Esophagus squamous epithelium (tissue), 5 donors: ENCODE measurements at places on chromosomes 4 and X.

DNA sequence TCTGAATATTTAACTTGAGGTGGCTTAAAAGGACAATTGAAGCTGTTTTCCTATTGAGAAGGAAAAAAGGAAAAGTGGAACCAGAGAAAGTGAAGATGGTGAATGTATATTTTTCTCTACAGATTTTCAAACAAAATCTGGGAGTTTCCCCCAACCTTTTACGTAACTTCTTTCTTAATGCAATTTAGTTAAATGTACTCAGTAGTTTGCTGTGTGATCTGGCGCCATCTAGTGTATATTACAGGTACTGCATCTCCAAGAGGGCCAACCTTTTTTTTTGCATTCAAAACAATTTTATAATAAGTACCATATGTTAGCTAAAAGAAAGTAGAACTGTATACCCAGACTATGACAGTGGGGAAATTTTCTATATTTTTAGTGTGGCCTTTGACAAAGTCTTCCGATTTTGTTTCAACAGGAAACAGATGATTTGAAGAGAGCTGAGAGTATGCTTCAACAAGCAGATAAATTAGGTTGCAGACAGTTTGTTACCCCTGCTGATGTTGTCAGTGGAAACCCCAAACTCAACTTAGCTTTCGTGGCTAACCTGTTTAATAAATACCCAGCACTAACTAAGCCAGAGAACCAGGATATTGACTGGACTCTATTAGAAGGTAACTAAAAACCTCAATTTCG lies 82.0 kb downstream of the PLS3 start:
- DNase-seq: no peak

DNA sequence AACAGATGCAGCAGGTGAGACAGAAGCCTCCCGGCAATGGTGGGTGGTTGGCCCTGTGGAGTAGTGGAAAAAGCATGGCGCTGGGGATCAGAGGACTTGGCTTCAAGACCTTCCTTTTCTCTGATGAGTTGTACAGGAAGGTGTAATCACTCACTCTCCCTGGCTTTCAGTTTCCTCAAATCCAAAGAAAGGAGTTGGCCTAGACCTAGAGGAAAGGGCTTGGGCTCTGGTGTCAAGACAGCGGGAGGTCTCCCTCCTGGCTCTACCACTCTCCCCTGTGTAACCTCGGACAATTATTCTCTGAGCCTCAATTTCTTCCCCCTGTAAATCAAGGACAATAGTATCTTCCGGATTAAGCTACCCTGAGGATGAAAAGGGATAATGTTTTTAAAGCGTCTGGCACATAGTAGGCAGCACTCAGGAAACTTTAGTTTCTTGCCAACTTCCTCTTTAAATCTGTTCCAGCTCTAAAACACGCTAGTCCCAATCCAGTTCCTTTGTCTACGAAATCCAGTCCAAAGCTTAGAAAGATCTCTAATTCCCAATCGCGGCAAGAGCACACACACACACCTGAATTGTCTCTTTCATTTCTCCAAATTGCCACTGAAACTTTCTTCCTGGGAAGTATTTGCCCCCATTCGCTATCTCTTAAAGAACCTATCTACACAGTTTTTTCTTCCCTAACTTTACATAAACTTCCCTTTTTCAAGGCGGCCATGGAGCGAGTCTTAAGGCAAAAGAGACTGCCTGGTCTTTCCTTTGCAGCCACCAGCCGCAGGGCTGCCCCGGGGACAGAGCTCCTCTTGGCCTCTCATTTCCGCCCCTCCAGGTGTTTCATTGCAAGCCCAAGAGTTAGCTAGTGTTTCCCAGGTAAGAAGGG lies 29.9 kb upstream of the GPC4 start:
- no peak for DNase-seq

- DNase-seq: no peak
Observed at GRCh38 chr4:156638334-156638733, 333.3 kb downstream of the PDGFC start.

DNA sequence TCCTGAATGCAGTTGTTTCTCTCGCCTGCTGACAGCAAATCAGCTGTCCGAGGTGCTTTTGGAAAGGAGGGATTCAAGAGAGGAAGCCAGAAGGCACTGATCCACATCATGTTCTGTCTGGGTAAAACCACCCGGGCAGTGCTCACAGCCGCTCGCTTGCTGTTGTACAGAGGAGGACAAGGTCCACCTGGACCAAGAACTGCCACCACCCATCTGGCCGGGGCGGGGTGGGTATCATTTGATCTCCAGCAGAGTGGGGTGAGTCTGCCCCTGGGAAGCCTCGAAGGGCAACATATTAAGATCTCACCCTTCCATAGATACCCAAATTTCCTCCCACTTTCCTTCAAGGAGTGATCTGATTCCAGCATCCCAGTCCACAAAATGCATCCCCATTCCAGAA lies 113.1 kb downstream of the DCTD start:
- no peak for DNase-seq

DNA sequence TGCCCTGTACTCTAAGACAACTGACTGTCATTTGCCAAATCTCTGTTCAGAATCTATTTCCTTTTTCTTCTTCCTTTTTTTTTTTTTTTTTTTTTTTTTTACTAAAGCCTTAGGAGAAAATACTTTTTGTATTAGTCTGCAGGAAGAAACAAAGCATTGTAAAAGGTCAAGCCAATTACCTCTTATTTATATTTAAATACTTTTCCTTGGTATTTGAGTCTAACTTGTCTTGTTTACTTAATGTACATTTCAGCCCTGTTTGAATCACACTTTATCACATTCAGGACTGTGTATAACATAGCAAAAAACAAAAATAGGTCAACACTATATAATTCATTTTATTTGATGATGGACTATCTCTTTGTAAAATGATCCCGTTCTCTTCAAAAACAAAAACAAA lies 262.2 kb downstream of the RPA4 start:
- DNase-seq: no peak

DNA sequence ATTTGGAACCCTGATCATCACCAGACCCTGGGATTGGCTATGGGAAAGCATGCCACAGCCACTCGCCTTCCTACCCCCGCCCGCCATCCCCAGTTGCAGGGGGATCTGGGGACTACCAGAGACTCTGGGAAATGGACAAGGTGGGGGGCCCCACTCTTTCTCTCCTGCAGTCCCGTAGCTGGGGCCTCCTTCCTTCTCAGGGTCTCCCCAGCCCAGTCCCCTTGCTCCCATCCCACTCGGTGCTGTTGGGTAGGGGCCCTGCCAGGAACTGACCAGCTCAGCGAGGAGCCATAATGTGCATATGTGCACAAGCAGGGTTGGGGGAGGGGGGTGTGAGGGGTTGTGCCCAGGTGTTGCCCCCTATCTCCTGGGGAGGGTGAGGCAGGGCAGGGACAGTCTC lies 3.4 kb upstream of the USP11 start:
- no peak for DNase-seq

DNA sequence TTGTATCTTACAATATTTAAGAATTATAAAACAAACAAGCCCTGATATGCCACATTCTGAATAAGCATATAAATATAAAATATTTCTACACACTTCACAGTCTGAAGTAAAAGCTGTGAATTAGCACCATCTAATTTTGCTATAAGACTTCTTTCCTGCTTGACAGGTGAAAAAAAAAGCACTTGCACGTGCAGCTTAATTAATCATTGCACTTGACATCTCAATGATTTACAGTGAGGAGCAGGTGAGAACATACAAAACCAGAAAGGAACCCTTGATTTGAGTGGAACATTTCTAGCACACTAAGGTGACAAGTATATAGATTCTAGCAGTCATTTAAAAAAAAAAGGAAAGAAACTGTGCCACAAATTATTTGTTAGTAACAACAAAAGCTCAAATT lies 47.9 kb downstream of the CHIC2 start:
- DNase-seq: no peak

DNA sequence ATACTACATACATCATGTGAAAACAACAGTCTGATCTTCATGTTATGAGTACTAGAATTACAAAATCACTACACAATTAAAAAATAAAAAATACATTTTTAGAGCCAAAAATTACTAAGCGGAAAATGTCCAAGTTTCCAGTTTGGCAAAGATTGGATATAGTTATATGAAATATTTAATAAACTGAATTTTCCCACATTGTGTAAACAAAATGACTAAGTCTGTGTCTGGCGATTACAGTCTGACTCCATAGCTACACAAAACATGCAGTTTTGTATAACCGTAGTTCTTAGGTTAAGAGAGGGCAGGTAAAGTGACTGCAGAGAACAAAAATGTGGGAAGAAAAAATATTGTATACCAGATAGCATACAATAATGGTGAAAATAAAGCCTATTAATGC lies 59.2 kb upstream of the TMEM47 start:
- DNase-seq: no peak

DNA sequence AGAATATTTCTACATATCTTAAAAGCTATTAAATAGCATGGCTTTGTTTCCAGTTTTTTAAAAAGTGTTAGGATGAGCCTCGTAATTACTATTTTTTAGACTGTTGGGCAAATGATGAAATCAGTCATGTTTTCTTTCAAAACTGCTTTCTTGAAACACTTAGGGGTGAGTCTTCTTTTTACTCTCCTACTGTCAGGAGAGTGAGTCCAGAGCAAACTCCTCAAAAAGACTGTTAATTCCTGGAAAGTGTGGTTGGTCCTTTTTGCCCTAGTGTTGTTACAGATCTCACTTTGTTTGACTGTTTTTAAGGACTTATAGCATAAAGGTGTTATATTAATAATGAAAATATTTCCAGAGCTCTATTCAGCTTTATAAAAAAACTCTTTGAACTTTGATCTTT lies 6.3 kb downstream of the GSTCD start:
- no peak for DNase-seq

- no peak for DNase-seq
Observed at GRCh38 chr4:62126064-62126732, 926.1 kb downstream of the ADGRL3 start.

- no peak for DNase-seq
Observed at GRCh38 chr4:38765382-38765781, 17.4 kb downstream of the TLR10 start.
